Stimulated activated CD4-positive, alpha-beta T cell treated with anti-CD3 and anti-CD28 coated beads, Interleukin-1b, Interleukin-23, amount 100 ng/mL, for 24 hours (primary cell): ENCODE measurements at places on chromosomes 5 and 9.

- no peak for DNase-seq
These were observed 169.4 kb downstream of the APBA1 start for GRCh38 chr9:69502671-69503301.

GRCh38 chr5:63323926-63324325 lies 638.3 kb downstream of the HTR1A start:
- DNase-seq, result no peak

DNA sequence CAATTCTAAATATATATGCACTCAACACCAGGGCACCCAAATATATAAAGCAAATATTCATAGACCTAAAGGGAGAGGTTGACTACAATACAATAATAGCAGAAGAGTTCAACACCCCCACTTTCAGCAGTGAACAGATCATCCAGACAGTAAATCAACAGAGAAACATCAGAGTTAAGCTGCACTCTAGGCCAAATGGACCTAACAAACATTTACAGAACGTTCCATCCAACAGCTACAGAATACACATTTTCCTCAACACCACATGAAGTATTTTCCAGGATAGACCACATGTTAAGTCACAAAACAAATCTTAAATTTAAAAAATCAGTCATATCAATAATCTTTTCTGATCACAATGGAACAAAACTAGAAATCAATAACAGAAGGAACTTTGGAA lies 18.9 kb downstream of the APBA1 start:
- no peak for DNase-seq

GRCh38 chr5:126806-127205 lies 34.8 kb downstream of the PLEKHG4B start:
- no peak for DNase-seq

DNA sequence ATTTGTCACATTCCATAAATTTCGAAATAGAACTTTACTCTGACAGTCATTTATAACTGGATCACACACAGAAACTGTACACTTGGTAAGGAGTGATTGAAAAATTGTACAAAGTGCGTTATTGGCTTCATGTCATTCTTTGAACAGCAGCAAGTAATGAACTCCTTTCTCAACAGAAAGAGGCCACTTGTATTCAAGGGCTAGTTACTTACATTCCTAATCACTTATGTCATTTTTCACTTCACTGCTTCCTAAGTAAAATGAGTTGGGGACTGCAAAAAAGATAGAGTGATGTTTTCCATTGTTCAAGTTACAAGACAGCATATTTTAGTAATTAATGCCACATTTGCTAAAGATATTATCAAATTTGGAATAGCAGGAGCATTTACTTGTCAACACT lies 893.2 kb downstream of the DTWD2 start:
- DNase-seq, result no peak

- DNase-seq, result peak; percentile 62
These were observed 592 bp downstream of the UBAP2 start for GRCh38 chr9:34047864-34048726.

- DNase-seq, result no peak
These were observed 261.8 kb downstream of the GAS1 start for GRCh38 chr9:86685556-86685955.

DNA sequence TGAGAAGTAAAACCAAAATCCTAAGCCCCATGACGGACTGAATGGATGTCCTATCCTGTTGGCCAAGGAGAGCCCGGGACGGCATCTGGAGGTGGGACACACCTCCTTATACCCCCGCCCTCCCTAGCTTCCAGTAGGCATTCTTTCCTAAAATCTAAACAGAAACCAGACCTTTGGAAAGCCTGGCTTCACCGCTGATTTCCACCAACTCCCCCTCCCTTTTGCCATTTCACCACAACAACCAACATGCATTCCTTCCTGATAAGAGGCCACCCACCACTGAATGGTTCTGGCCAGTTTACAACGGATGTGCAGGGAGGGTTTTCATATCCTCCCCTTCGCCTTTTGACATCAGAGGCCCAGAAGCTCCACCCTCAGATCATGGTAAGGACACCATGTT lies 9.2 kb upstream of the RARS1 start:
- no peak for DNase-seq

DNA sequence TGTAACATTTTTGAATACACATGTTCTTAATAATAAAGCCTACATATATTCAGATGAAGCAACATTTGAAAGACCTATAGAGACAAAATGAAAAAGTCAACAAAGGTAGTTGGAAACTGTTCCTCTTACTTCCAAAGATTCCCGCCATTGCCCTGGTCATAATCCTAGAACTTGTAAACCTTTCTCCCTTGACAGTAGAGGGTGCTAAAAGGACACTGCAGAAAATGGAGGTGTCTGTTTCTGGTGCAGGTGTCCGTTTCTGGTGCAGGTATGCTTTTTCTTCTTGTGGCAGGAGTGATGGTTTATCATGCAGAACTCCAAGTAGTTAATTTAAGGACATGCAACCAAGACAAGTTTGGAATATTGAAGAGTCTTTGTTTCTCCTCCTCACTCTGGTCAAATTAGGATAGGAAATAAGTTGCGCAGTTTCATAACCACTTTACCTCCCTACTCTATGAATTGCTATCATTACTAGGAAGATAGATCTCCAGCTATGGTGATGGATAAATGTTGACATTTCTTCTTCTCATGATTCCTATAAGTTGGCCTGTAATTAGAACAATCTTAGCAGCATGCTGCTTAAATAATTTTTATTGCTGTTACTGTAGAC lies 56.0 kb upstream of the FAM174A start:
- DNase-seq, result no peak

DNA sequence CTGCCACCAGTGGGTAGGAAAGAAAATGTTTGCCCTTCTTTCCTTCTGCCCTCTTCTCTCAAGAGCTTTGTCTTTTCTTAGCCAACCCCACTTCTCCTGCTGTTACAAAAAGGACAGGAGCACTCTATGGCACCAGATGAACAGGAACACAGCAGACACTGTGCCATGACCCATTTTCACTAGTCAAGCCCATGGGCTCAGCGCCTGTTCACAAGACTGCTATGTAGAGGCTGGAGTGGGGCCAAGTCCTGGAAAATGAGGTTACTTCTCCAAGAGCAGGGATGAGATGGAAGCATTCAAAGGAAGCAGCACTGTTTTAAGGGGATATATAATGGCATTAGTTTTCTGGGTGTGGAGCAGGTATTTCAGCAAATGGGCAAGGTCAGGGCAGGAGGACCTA lies 46.8 kb upstream of the GRAMD2B start:
- DNase-seq, result no peak

- DNase-seq, result no peak
These were observed 17.3 kb upstream of the ITGA1 start for GRCh38 chr5:52770287-52770939.

GRCh38 chr9:38347271-38347671 lies 45.2 kb upstream of the ALDH1B1 start:
- DNase-seq, result no peak

- DNase-seq, result no peak
These were observed 164.5 kb downstream of the EBF1 start for GRCh38 chr5:158935215-158935614.

GRCh38 chr5:64835266-64835665 lies 66.5 kb downstream of the CWC27 start:
- DNase-seq, result no peak

DNA sequence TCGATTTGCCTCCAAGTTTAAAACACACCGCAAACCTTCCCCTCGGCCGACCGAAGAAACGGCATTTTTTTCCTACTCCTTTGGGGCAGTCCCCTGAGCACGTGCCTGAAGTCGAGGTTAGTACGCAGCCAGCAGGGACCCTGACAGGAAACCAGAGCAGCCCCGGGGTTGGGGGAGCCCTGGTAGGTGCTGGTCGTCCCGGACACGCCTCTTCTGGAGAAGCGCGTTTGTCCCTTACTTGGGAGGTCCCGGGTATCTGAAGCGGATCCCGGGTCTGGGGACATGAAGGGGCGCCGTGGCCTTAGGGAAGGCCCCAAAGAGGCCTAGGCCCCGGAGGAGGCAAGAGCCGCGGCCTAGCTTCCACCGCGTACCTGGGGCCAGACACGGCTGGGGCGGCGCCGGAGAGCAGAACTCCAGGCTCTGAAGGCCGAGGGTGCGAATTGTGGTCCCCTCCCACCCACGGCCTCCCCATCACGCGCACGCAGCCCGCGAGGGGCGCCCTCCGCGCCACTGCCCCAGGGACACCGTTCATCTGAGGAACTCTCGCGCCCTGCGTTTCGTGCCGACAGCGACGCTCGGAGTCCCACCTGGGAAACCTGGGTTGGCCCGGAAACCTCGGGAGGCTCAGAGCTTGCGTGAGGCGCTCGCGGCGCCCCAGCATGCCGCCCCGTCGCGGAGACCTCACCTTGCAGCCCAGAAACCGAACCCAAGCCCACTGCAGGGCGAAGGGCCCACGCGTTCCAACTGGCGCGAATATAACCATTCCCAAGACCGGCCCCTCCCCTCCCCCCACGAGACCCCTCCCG lies 10.4 kb downstream of the OTP start:
- DNase-seq, result no peak

- no peak for DNase-seq
These were observed 1.5 kb upstream of the ANKHD1 start for GRCh38 chr5:140399979-140400729.

DNA sequence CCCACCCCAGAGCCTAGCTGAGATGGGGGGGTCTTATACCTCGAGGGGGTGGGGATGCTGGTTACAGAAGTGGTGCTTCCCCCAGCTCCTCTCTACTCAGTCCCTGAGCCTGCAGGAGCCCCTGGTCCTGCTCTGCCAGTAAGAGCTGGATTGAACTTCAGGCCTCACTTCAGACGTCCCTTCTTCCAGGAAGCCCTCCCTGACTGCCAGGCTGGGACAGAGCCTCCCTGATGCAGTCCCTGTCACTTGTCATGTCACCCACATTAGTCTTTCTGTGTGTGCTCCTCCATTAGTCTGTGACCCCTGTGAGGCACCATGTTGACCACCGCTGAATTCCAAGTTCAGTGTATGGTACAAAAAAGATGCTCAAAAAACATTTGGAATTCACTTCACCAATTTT lies 78.7 kb upstream of the ASS1 start:
- no peak for DNase-seq

GRCh38 chr9:84278130-84278529 lies 62.4 kb downstream of the SLC28A3 start:
- no peak for DNase-seq

- no peak for DNase-seq
These were observed 87.6 kb downstream of the NR3C1 start for GRCh38 chr5:143315929-143316328.

DNA sequence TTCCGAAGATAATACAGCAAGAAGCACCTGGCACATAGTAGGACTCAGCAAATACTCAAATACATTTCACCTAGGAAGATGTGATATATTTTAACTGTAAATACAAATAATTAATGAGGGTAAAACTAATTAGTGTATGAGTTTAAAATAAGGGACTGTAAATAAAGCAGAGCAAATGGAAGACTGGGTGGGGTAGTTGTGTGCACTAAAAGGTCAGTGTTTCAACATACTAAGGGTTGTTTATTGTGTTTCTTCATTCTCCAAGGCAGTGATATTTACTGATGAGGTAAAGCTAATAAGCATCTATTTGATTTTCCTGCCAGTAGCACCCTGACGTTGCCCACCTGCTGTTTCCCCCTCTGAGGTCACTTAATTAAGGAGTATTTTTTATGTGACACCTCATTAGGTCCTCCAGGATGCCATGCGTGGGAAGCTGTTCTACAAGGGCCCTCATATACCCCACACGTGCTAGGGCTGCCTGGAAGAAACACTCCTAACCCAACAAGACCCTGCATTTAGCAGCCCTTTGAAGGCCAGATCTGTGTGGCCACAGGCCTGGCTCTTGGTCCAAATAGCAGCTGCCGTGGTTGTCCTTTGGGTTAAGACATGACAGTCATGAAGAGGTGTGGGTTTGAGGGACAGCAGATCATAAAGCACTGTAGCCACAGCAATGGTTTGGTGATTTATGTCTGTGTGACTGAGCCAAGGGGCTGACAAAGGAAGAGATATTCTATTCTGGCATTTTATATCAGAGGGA lies 97.5 kb upstream of the RPS23 start:
- no peak for DNase-seq

- DNase-seq, result no peak
These were observed 597 bp upstream of the TMEM250 start for GRCh38 chr9:136119061-136119882.

GRCh38 chr9:8895861-8896224 lies 1096.3 kb upstream of the DMAC1 start:
- no peak for DNase-seq
